ENCODE measurements at places on chromosomes 3 and 15. TPM values are rescaled to one million over a fixed set of nuclear protein-coding genes. Genes with fewer than 3 reads are reported as not detected.

DNA sequence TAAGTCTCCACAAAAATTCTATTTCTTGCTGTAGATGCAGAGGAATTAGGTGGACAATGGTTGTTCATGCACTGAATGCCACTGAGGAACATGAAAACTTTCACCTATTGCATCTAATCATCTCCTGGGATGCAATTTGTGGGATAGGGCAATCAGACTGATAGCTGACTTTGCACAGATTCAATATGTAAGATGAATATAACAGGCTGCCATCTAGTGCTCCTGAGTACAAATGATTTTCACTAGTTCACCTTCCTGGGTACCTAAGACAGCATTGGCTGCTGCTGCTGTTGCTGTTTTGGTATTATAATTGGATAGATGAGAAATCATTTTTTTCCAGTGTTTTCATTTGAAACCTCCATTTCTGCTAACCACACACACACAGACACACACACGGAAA lies 19.7 kb downstream of the TIMMDC1 start:
- H3K4me3 ChIP-seq: no peak overlapping the region
- no peak overlapping the region for H3K27ac ChIP-seq
- H3K4me1 ChIP-seq: no peaks in the 10 kb centered on the region
- peaks cover 92% of the 10 kb centered on the region for H3K36me3 ChIP-seq
- no peak for DNase-seq

Gene SCN11A
- not detected for total RNA-seq

DNA sequence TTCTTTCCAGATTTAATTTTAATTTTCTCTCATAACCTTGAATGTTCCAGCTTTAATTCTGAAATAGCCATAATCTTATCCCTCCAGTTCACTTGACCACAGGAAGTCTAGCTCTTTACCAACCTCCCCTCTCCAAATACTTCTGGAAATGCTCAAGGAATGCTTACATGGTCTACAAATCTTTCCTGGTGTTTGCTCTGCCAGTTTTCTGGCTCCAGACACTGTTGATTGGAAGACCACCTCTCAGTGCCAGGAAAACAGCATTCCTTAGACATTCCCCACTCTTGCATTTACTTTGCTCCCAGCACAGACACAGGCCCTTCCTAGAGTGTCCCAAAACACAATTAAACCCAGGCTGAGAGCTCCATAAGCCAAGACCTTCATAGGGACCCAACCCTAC lies 98.6 kb downstream of the MESD start:
- H3K27ac ChIP-seq: no peak overlapping the region
- H3K36me3 ChIP-seq: no peaks in the 10 kb centered on the region
- no peaks in the 10 kb centered on the region for H3K27me3 ChIP-seq
- peaks cover 2% of the 10 kb centered on the region for H3K4me1 ChIP-seq
- DNase-seq: no peak
- H3K4me3 ChIP-seq: no peak overlapping the region

Gene LRRIQ4
- not detected for total RNA-seq

Gene SCN5A
- not detected for total RNA-seq

Data from CD4-positive, alpha-beta T cell (primary cell).